NCI-H1092 treated with DMSO at 0.1 percent for 48 hours (cell line): ENCODE measurements at places on chromosomes 3 and 15.

DNA sequence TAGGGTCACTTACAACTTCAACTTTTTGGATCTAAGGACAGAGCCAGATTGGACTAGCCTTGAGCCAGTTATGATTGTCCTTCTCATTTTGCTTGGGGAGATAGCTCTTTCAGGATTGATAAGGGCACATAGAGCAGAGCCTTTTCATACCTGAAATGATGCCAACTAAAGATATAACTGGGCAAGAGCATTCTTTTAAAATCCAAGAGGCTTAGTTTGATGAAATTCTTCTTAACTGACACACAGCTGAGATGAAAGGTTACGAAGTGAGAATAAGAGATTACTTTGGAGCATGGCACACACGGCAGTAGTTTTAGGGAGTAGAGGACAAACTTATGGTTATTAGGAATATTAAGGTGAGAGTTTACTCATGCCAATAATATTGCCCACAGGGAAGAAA, 12.7 kb downstream of the CD200 start:
- no peak for DNase-seq

DNA sequence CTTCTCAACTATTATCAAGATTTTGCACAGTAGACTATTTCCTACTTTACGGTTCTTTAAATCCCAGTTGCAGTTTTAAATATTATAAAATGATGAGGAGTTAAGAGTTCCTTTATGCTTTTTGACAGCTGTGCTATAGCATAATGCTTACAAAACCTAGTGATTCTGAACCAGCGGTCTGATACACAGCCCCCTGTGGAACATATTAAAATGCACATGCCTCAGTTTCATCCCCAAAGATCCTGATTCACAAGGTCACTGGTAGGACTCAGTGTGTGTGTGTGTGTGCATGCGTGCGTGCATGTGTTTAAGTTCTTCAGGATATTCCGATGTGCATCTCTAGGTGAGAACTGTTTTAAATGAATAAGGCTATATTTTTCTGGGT, 330.1 kb upstream of the TPM1 start:
- no peak for DNase-seq

DNA sequence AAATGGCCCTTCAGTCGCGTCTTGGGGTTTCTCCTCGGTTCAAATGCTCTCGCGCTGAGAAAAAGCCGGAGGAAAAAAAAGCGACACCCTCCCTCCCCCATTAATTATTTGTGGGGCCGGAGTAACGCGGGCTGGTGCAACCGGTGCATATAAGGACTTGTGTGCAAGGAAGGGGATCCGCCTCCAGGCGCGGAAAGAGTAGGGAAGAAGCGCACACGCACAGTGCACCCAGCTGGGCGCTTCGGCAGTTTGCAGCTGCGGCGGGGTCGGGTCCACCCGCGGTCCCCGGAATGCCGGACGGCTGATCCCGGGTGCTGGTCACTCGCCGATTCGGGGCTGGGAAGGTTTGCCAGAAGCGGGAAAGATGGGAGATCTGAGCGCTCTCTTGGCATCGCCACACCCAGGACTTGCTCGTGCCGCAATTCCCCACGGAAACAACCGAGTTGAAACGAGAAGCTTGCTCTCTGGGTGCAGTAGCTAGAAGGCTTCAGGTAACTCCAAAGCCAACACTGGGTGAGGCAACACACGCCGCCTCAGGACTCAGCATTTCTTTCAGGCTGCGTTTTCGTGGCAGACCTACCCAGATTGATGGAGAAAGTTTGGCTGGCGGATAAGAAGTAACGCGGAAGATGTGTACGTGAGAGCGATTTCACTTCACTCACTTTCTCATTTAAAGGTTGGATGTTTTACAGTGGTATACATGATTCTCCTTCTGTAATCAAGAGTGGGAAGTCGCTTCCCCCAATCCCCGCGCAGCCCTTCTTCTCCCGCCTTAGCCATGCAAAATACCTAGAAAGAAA, 720 bp upstream of the TNIK start:
- peak; percentile 75 for DNase-seq

DNA sequence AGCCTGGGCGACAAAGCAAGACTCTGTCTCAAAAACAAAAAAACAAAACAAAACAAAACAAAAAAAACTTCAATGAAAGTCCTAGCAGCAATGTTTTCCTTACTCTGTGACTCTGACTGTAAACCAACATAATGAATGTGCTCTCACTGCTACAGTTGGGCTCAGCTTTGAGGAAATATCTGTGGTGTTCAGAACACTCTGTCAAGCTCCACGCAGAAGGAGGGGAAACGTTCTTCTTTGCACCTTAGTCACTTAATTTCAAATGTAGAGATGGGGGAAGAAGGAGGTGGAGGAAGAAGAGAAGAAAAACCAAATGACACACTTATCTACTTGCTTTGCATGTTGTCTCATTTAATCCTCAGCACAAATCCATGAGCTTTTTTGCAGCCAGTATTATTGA, 107.1 kb upstream of the UBE3A start:
- no peak for DNase-seq

- no peak for DNase-seq
Observed at GRCh38 chr3:41002104-41002503, 197.2 kb upstream of the CTNNB1 start.

GRCh38 chr15:57675481-57676181, 30.9 kb upstream of the POLR2M start:
- DNase-seq = no peak

- no peak for DNase-seq
Observed at GRCh38 chr15:91135201-91136130, 35.4 kb downstream of the SV2B start.

- DNase-seq = no peak
Observed at GRCh38 chr15:55740981-55741832, 1.7 kb downstream of the PRTG start.

DNA sequence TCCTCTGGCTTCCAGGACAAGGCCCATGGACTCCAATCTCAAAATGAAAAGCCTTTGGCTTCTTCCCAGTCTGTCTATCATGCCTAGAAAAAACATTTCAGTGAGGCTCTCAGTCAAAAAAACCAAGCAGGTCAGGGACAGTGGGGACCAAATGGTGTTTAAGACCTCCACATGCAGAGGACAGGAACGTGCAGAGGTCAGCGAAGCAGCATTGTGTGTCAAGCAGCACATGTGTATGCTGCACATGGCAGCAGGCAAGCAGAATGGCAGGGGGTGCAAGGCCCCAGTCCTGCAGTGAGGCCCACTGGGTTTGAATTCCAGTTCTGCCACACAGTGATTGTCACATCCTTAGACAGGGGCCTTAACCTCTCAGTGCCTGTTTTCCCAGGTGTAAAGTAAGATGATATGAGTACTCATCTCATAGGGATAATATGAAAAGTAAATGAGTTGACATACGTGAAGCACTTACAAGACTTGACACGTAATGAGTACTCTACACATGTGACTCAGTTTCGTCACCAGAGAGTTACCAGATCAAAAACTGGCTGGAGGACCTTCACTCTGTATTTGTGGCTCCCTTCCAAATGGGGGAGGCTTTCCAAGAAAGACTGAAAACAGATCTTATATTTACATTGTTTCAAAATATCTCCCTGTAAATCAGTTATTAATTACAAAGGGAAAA, 11.2 kb downstream of the STIMATE start:
- no peak for DNase-seq

- DNase-seq = peak; percentile 60
Observed at GRCh38 chr15:84633311-84634227, 20.5 kb downstream of the WDR73 start.

GRCh38 chr15:66775127-66776105, 73.4 kb downstream of the SMAD6 start:
- DNase-seq = no peak

- no peak for DNase-seq
Observed at GRCh38 chr15:61295239-61295638, 66.1 kb upstream of the RORA start.

GRCh38 chr3:186917512-186918312, 12.6 kb upstream of the ST6GAL1 start:
- no peak for DNase-seq

DNA sequence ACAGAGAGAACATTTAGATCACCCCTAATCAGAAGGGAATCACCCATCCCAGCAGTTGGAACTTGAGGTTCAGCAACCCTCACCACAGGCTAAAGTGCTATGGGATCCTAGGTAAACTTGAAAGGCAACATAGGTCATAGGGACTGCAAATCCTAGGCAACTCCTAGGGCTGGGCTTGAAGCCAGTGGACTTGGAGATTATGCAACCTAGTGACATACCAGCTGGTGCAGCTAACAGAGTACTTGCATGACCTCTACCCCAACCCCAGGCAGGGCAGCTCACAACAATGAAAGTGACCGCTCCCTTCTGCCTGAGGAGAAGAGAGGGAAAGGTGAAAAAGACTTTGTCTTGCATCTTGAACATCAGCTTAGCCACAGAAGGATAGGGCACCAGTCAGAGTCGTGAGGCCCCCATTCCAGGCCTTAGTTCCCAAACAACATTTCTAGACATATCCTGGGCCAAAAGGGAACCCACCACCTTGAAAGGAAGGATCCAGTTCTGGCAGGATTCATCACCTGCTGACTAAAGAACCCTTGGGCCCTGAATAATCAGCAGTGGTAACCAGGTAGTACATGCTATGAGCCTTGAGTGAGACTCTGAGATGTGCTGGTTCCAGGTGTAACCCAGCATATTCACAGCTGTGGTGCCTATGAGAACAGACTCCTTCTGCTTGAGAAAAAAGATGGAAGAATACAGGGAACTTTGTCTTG, 37.6 kb upstream of the FBN1 start:
- DNase-seq = no peak

DNA sequence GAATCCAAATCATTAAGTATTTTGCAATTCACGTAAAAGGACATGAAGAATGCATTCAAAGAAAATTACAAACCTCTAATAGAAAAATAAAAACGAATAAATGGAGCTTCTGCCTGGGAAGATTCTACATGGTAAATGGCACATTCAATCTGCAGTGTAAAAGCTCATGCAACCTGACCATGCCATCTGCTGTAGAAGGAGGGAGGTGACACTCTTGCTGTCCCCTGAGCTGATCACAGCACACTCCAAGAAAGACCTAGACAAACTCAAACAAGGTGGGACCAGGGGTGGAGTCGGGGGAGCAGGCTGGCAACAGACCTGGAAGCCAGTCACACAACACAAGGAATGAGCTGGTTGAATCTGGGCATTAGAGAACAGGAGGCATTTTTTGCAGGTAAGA, 101.8 kb downstream of the BDH1 start:
- DNase-seq = no peak

- no peak for DNase-seq
Observed at GRCh38 chr15:39108021-39108420, 472.9 kb upstream of the THBS1 start.

- DNase-seq = no peak
Observed at GRCh38 chr3:186843039-186843432, 526 bp downstream of the ADIPOQ start.

DNA sequence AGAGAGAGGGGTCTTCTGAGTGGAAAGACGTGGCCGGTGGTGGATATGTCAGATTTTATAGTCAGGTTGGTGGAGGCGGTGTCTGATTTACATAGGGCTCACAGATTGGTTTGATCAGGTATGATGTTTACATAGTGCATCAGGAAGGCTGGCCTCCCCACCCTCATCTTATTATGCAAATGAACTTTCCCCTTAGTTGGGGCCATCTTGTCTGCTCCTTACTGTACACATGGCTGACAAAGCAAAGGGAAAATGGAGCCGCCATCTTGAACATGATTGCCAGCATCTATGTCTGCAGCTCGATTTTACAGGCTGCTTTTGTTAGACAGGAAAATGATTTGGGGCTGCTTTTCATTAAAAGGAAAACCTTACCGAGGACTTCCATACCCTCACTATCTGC, 19.9 kb downstream of the SQOR start:
- DNase-seq = no peak

GRCh38 chr3:112303764-112304325, 9.8 kb upstream of the SLC9C1 start:
- no peak for DNase-seq

- no peak for DNase-seq
Observed at GRCh38 chr3:44510000-44510368, 32.5 kb upstream of the ZNF445 start.
